Left hindlimb (tissue), 1 donor: ENCODE measurements at places on chromosomes 4 and X.
A peak's percentile ranks its signal among the peaks of the same experiment; 100 is the strongest.

DNA sequence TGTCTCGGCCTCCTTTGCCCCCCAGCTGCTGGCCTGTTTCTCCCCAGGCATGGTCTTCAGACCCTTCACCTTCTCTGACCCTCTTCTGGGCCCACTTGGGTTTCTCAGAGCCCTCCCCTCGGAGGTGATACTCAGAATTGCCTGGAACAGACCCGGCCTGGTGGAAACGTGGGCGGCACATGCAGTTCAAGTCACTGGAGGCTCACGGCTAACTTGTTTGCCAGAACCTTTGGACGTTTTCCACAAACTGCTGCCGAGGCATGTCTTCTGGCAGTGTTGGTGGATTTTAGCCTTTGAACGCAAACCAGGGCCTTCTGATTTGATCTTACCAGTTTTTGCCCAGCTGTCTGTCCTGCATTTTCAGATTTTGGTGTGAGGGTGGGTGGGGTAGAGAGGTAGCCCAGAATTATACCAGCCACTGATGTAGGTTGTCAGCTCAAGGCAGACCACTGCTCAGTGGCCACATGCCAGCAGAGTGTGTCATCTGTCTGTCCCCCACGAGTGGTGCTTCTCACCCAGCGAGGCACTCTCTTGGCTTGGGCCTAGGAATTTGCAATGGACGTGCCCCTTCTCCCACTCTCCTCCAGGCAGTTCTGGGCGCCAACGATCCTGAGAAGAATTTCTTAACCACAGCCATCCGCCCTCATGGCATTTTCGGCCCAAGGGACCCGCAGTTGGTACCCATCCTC lies 32.5 kb upstream of the ZNF185 start:
- no peak for DNase-seq

GRCh38 chr4:30950737-30951136 lies 230.6 kb downstream of the PCDH7 start:
- DNase-seq: no peak

DNA sequence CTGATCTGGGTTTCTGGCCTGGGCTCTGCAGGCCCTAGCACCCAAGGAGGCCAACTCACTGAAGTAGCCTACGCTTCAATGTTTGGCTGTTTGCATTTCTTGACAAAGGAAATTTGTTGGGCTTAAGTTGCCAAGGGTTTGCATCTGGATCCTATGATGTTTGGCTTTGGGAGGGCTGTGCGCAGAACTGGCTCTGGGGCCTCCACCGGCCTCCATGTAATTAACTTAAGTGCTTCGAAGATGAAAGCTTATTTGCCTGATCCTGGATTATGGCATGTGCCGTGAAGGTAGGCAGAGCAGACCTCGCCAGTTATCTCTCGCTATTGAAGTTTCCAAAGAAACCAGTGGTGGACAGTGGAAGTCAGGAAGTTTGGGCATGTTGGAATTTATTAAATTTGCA lies 124.3 kb upstream of the STX18 start:
- DNase-seq: no peak

DNA sequence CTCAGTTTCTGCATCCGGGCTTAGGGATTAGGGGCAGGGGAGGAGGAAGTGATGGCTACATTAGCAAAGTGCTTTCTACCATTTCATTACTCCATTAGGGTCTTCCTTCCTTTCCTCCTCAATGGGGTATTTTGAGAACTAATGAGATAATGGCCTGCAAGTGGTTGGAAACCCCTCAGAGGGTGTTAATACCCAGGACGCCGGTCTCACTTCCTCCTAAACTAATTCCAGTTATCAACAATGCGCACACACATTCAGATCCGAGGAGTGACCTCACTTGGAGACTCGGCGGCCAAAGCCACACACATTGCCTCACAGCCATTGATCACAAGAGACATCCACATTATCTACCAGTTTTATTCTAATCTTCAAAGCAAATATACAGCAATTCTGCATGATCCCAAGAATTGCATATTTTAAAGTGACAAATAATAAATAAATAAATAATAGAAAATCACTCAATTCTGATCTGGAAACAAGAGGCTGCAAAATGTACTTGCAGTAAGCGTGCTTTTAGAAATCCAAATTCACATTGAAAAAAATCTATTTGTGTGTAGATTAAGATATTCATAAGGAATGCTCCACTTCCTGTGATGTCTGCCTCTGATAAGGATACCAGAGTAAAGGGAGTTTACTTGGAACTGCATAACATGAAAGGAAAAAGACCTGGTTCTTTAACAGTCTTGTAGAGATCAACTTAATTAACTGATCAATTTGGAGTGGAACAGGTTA lies 329.1 kb downstream of the FBXW7 start:
- no peak for DNase-seq

DNA sequence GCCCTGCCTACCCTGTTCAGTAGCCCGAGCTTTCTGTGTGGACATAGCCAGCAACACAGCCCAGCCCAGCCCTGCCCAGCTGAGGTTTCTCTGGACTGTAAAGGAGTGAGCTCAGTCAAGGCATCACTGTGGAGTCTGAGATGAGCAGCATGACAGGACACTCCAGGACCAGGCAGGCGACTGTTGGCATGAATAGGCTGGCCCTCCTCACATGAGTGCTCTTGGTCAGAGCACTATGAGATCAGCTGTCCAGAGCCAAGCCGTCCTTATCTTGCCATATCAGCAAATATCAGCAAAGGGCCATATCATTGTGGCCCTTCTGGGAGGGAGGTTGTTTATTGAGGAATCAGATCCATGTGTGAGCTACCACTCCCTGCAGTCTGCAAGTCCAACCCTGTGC lies 30.9 kb downstream of the REELD1 start:
- DNase-seq: no peak

GRCh38 chrX:72479324-72480274 lies 93.0 kb downstream of the HDAC8 start:
- no peak for DNase-seq

DNA sequence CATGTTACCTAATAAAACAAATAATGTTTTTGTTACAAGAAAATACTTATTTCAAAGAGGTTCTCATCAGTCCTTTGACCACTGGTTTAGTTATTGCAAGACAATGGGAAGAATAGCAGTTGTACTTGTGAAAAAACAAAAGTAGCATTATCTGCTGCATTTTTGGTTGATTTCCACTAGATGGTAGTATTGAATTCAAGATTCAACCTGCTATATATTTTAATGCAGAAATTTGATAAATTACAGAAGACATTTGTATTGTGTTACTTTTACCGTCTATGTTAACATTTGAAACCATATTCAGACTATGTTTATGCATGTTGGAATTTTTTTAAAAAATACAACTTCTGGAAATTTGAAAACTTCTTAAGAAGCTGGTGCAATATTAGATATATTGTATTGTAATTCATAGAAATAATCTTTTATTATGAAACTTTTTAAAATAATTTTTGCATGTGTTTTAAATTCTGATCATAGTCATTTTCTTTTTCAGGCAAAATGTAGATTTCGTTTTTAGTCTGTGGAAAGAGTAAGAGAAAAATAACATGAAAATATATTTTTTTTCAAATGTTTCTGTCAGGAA lies 56.4 kb downstream of the SPCS3 start:
- no peak for DNase-seq

GRCh38 chr4:107799669-107800450 lies 24.9 kb upstream of the SGMS2 start:
- no peak for DNase-seq

GRCh38 chr4:185113340-185113739 lies 29.7 kb upstream of the SLC25A4 start:
- no peak for DNase-seq

GRCh38 chr4:7299010-7299907 lies 106.9 kb downstream of the SORCS2 start:
- DNase-seq: no peak

DNA sequence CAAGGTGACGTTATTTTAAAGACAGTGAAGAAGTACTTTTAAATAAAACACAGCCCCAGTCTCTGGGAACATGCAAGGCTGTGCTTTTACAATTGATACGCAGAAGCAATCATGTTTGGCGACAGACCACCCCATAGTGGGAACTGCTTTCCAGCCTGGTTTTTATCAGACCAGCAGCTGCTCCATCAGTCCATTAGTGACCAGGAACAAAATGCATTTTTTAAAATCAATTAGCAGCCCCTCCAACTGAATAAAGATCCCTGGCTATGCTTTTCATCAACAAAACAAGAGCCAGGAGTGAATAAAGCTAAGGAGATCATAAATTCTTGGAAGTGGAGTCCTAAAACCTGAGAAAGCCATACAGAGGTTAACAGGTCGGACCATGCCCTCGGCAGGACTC lies 153.0 kb upstream of the TENM3 start:
- DNase-seq: no peak

DNA sequence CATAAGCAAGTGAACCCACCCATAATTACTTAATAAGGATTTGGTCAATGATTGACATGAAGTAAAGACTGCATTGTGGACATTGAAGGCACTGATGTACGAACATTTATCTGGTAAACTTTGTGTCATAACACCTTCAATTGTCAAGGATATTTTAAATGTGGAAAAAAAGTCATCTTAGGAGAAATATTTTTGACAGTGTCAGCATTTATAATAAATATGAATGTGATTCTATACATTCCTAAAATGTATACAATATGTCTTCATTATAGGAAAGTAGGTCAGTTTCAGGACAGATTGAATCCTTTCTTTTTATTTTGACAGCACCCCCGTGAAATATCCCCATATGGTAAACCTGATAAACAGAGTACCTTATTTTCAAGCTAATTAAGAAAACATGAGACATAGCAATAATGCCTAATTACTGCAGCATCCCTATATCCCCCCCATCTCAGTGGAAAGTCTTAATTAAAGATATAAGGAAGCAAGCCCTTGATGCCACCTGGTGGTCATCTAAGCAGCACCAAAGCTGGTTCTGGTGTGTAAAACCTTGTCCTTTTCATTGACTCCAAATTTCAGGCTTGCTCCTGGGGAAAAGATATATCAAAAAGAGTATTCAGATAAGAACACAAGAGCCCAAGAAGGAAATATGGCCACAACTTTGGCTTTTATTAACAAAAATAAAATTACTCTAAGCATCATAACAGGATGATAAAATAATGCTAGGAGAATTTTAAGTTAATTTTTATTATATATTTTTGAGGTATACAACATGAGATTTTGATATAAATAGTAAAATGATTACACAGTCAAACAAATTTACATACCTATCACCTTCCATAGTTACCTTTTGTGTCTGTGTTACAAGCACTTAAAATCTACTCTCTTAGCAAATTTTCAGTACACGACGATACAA lies 379.7 kb downstream of the TLL1 start:
- no peak for DNase-seq

- DNase-seq: no peak
Observed at GRCh38 chr4:88736264-88736663, 38.6 kb upstream of the NAP1L5 start.

DNA sequence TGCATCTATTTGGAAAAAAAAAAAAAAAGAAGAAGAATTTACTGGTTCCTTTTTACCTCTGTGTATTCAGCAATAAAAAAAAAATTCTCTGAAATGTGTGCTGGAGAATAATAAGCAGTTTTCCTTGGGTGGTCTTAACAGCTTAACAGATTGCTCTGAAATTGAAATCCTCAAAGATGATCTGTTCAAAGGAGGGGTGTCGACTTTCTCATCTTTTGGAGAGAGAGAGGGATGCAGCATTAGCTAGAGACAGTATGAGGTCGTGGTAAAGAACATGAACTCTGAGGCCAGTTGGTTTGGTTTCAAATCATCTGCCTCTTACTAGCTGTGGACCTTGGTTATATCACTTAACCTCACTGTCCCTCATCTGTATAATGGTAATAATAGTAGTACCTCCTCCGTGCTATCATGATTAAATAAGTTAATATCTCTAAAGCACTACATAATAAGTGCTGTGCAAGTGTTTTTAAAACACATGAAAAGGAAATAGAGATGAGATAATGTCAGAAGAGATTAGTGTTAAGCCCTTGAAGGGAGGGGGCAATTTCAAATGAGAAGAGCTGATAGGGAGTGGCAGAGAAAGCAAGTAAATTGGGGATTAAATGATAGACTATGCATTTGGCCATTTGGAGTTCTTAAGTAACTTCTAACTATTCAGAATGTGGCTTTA lies 109.9 kb upstream of the LIMCH1 start:
- no peak for DNase-seq

- DNase-seq: no peak
Observed at GRCh38 chrX:96987228-96987627, 103.5 kb downstream of the RPA4 start.

DNA sequence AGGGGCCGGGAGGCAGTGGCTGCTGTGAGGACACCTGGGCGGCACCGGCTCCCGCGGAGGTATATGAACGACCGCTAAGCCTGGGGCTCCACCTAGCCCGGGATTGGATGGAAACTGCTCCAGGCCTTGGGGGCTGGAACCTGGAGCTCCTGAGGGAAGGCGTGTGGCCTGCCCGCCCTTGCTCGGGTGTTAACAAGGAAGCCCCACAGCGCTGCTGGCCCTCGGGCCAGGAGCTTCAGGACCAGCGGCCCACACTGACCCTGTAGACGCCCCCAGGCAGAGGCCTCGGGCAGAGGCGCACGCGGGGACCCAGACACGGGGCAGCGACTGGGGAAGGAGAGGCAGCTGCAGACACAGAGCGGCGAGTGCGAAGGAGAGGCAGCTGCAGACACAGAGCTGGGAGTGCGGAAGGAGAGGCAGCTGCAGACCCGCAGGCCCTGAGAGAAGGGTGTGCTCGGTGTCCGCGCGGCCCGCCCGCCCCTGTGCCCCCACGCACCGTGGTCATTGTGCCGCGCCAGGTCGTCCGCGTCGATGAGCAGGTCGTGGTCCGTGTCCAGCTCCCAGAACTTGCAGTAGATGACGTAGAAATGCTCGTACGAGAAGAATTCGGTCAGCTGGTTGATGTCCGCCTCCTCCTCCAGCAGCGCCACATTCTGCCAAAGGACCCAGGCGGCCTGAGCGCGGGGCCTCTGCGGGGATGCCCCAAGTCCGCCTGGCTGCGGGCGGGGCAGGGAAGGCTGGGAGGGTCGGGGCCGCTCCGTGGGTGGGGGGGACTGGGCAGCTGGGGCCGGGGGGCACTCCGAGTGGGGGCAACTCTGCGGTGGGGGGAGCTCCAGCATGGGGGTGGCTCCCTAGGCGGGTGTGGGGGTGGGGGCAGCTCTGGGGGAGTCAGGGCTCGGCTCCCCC lies 26.7 kb upstream of the GTPBP6 start:
- no peak for DNase-seq

- no peak for DNase-seq
Observed at GRCh38 chr4:24482871-24483270, 101.5 kb downstream of the DHX15 start.

GRCh38 chr4:82747686-82748575 lies 50.7 kb downstream of the SCD5 start:
- DNase-seq: no peak

GRCh38 chrX:68415316-68415715 lies 18.0 kb downstream of the OPHN1 start:
- DNase-seq: peak; percentile 51

- peak; percentile 32 for DNase-seq
Observed at GRCh38 chr4:128241425-128241913, 46.1 kb downstream of the PGRMC2 start.

GRCh38 chr4:128228845-128229795 lies 58.5 kb downstream of the PGRMC2 start:
- DNase-seq: no peak

GRCh38 chr4:71126719-71127118 lies 133.3 kb downstream of the DCK start:
- DNase-seq: no peak
